ENCODE measurements at places on chromosomes 3 and 15. TPM values are rescaled to one million over a fixed set of nuclear protein-coding genes. Genes with fewer than 3 reads are reported as not detected.

LRRIQ4 gene
- polyA plus RNA-seq = not detected

MESP1 gene
- 4.2 TPM for polyA plus RNA-seq

- DNase-seq = no peak
Observed at GRCh38 chr15:75109021-75109735, 85.8 kb downstream of the PPCDC start.

DNA sequence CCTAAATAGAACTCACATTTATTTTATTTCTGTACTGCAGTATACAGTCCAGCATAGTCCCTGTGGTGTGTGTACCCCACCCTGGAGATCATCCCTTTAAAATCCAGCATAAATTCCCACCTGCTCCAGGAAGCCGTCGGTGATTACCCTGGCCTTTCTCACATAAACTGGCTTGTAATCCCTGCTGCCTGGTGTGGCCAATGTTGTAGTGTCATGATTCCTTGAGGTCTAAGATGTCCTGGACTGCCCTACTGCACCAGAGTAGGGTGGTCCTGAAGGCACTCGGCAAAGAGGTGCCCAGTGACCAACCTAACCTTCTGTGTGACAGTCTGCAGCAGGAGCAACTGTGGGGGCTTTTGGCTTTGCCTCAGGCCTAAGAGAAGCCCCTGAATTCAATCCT is 58.9 kb downstream of the ITGA11 start:
- peak; percentile 30 for DNase-seq

GRCh38 chr15:29364426-29365078 is 94.9 kb upstream of the NSMCE3 start:
- DNase-seq = no peak

GRCh38 chr3:129727707-129728106 is 121.2 kb upstream of the PLXND1 start:
- no peak for DNase-seq
